ENCODE measurements at places on chromosomes 1 and 21.
A peak's percentile ranks its signal among the peaks of the same experiment; 100 is the strongest.

- no peak for DNase-seq
Measured at GRCh38 chr1:27318596-27318995, 3.4 kb upstream of the TMEM222 start.

GRCh38 chr1:242187816-242188215 lies 188.9 kb upstream of the MAP1LC3C start:
- no peak for DNase-seq

GRCh38 chr1:29646161-29646775 lies 409.9 kb downstream of the PTPRU start:
- DNase-seq, result no peak

- no peak for DNase-seq
Measured at GRCh38 chr1:4464478-4464877, 189.9 kb upstream of the AJAP1 start.

GRCh38 chr1:216894494-216894893 lies 171.3 kb upstream of the ESRRG start:
- DNase-seq, result no peak

DNA sequence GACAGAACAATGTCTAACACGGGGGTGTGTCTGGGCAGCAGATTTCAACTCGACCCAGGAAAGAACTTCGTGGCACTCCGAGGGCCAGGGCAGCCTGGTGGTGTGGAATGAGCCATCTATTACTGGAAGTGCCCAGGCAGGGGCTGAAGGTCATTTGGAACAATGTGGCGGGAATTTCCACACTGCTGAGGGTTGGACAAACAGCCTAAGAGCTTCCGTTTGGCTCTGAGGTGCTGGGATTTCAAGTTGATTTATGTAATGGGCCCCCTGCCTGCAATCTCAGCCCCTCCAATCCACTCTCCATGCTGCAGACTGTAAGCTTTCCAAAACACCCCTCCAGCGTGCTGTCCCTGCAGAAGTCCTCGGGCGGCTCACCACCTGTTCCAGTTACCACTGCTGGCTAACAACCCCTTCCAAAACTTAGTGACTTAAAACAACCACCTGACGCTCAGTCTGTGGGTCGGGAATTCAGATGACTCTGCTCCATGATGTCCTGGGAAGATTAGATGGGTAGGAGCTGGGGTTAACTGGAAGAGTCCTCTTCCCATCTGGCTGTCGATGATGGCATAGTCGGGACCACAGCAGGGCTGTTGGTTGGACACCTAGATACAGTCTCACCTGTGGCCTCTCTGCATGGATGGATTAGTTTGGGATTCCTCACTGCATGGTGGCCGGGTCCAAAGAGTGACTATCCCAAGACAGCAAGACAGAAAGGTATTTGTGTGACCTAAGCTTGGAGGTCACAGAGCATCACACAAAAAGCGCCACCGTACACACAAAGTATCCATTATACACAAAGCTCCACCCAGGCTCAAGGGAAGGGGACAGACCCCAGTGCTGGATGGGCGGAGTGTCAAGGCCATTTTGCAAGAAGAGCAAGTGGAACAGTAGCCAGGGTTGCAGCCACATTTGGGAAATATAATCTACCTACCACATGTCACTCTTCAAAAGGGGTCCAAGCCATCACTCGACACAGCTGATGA lies 89.7 kb upstream of the IFFO2 start:
- DNase-seq, result no peak

DNA sequence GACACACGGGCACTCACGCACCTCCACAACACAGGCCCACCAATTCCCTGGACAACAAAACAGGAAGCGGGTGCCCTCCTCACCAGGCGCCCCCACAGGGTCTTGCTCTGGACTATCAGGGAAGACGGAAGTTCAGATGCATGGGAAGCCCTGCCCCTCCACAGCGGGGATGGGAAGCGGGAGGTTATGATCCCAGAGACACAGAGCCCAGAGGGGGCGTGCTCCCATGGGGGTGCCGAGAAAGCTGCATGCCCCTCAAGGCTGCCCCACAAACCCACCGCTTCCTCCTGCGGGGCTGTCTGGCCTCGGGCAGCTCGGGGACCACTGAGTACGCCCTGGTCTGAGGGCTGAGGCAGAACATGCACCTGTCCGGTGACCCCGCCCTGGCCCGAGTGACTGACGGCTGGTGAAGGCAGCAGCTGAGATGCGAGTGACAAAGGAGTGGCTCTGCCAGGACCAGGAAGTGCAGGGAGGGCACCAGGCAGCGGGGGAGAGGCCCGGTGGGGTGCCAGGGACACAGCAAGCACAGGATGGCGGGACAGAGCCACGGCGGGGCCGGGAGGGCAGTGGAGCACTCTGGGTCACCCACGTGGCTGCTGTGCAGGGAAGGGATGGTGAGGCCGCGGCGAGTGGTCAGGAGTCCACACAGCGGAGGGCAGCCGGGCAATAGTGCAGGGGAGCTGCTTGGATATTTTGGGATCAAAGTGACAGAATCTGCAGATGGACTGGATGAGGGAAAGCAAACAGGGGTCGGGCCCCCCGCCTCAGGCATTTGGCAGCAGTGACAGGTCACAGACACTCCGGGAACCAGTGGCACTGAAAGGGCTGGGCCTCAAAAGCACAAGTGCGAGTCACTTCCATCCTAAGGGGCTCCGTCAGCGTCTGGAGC lies 18.6 kb downstream of the NADK start:
- no peak for DNase-seq

DNA sequence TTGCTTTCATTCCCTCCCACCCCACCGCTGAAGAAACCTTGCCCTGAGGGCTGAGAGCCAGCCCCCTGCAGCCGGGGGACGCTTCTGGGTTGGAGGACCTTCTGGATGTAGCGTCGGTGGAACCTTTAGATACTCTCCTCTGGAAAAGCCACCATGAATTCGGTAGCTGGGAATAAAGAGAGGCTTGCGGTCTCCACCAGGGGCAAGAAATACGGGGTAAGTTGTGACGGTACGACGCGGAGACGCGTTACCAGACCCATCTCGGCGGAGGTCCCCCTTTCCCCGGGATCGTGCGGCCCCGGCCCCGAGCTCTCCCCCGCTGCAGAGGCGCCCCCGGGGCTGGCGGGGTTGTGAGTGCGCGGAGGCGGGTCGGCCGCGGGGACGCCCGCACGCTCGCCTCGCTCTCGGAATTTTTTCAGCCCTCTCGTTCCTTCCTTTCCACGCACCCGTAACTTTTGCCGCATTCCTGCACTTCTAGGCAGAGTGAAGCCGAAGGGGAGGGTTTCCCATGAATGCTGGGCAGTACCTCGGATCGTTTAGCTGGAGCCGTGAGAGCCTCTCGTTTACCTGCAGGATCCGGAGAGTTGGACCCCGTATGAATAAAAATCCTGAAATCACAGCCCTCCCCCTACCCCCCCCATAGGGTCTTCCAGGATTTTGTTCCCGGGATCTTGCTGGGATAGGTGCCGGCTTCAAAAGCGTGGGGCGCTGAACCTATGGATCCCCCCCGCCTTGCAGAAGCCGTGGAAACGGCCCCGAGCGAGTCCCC lies 671 bp downstream of the KIF26B start:
- DNase-seq, result no peak

DNA sequence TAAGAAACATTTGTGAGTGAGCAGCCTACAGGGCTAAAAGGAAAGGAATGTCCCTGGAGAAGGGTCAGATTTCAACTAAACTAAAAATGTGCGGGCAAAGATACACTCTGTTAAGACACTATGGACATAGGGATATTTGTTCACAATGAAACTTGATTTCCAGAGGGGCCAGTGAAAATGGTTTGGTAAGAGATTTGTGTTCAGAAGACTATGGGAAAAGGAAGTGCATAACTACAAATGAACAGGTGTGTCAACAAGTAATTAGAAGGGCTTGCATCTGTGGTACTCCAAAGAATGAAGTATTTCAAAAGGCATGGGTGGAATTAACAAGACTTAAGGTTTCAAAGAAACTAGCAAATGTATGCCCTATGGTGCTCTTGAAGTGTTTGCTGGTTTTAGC lies 60.4 kb downstream of the NME7 start:
- no peak for DNase-seq

- no peak for DNase-seq
Measured at GRCh38 chr1:45793942-45794604, 9.3 kb upstream of the MAST2 start.

GRCh38 chr1:172638885-172639831 lies 19.7 kb upstream of the FASLG start:
- peak; percentile 80 for DNase-seq

DNA sequence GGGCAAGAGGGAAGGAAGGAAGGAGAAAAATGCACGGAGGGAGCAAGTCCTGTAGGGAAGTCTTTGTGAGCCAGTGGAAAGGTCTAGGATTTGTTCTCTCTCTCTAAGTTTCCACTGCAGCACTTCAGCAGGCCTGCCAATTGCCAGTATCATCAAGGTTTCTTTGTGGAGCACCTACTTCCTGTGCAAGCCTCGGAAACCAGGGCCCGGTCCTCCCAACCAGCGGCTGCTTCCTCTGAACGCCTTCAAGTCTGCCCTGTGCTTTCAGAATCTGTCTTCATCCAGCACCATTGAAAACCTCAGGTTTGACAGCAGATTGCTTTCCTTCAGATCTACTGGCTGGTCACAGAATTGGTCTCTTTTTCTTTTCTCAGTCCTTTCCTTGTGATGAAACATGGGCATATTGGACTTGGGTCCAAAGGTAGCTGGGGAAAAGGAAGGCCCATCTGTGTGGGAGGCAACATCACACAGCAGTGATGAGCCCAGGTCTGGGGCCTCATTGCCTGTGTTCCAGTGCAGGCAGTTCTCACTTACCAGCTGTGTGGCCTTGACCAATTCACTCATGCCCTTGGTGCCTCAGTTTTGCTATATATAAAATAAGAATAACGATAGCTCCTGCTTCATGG lies 144.5 kb downstream of the SEC16B start:
- no peak for DNase-seq

DNA sequence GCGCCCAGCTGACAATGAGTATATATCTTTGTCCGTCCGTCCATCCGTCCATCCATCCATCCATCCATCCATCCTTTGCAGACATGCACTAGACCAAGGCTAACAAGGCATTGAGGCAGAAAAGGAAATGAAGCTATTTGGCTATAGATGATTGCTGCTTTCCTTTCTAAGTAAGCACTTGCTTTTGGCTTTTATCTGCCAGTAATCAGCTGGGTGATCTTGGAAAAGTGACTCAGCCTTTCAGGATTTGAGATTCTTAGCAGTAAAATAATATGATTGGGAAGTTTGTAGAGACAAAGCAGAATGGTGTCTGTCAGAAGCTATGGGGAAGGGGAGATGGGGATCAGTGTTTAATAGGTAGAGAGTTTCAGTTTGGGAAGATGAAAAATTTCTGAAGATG lies 22.7 kb downstream of the ZFYVE9 start:
- DNase-seq, result no peak

DNA sequence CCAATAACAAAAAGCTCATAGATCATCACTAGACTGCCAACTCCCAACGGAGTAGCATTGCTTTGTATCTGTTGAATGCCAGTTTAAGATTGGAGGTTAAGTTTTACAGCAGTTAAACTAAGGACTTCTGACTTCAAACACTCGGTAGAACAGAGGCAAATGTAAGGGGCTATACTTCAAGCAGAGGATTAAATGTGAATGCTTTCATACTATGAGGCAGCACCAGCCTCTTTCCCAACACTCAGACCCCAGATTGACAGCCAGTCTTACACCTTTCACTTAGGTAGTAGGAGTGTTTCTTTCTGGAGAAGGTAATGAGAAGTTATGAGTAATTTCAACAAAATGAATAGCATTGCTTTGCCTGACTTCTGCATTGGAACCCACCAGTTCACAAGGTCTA lies 22.8 kb downstream of the OR10R2 start:
- DNase-seq, result no peak

DNA sequence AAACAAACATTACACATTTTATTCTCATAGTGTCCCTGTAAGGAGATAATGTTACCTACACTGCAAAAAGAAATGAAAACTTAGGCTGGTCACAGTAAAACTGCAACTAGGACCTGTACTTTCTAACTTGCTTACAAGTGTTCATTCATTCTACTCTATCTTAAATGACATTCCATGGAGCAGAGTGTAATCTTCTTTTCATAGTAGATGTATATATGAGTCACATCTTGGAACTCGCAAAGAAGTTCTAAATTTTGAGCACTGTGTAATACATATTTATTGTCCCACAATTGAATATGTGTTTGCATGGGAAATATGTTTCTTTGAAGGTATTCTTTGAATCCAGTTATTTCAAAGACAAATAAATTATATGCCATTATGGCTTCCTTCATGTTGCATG lies 1258.5 kb upstream of the ADGRL2 start:
- DNase-seq, result no peak

DNA sequence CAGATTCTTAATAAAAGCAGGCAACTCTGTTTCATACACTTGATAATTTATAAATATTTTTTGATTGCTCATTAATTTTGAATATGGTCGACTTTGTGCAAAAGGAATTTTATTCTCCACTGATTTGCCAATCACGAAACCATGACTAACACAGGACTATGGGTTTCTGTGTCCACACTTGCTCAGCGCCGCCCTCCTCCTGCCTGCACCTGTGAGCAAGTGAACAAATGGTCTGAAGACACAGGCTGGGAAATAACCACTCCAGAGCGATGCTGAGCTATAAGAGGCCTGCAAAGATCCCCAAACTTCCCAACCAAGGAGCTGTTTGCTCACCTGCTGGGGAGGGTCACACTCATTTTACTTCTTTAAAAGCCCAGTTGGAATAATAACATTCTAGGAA lies 19.6 kb downstream of the ABCB10 start:
- no peak for DNase-seq

DNA sequence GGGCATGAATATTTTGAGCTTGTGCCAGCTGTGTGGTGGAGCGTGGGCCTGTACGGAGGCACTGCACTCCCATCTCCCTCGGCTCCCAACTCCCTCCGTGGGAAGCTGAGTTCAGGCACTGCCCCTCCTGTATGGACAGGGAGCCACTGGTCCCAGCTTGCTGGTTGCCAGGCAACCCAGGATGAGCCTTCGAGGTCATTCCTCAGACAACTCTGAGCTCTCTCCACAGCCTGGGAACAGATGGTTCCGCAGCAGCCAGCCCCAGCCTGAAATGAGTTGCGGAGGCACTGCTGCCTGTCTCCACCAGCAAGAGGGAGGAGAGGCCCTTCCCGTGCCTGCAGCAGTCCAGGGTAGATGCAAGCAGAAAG lies 58.4 kb upstream of the TENT5B start:
- DNase-seq, result no peak

GRCh38 chr21:22703521-22703920 lies 1705.3 kb downstream of the NCAM2 start:
- no peak for DNase-seq

DNA sequence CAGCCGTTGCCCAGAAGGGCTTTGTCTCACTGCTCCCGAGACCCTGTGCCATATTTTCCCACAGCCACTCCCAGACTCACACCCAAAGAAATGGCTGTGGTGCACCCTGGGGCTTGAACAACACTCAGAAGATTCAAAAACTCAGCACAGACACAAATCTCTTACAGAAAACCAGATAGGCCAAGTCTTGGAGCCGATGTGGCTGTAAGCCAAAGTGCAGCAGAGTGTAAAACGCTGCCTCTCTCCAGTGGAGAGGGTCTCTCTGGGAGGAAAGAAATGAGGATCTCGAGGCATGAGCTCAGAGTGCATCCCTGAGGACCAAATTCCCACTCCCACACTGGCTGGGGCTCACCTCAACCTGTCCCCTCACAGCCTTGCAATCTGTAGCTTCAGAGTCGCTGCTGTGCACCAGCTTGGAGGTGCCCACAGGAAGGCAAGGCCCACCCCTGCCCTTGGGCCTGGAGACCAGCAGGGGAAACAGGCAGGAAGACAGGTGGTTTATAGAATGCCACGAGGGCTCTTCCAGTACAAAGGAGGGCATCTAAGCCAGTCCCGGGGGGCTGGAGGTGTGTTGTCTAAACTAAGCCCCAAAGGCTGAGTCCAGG lies 171.3 kb upstream of the AJAP1 start:
- no peak for DNase-seq
